ENCODE measurements at places on chromosomes 4 and X.

- DNase-seq, result no peak
Measured at GRCh38 chrX:146433771-146434170, 375.8 kb upstream of the CXorf51B start.

GRCh38 chrX:19852014-19853005 lies 35.1 kb downstream of the SH3KBP1 start:
- DNase-seq, result no peak

DNA sequence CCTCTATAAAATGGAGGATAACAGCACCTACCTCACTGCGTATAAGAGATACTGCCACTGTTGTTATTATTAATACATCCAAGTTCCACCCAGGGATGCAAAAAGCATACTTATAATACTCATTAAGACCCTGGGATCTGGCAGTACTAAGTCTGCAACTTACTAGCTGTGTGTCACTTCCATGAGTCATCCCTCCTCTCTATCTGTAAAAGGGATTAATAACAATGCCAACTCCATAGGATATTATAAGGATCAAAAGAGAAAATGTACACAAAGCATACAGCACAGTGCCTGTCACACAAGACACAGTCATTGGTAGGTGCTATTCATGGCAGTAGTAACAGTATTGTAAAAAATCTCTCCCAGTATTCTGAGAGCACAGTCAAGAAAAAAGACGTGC lies 216.7 kb downstream of the HS6ST2 start:
- no peak for DNase-seq

DNA sequence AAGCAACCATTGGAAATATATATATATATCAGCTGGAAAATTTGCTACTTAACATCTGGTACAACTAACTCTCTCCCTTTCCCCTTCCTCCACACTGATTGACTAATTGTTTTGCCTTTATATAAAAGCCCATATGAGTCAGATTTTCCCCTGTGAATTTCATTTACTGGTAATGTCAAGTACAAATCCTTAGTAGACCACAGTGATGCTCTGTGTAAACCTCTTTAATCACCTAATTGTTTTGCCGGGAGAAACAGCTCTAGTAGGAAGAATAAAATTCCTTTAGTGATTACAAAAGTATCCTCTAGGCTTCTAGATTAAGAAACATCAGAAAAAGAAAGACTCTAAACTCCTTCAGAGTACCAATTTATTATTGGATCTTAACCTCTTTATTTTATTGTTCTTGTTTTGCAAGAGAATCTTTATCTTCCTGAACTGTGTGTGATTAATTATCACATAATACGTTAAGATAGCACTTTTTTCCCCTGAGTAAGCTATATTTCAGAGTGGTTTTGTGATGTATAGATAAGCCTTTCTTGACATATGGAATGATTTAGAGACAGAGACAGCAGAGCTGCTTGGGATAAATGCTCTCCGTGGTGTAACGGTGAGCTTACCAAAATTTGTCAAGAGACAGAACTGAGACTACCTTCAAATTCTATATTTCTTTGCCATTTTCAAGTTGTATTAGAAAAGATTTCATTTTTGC lies 1606.4 kb upstream of the TENM3 start:
- DNase-seq, result no peak

DNA sequence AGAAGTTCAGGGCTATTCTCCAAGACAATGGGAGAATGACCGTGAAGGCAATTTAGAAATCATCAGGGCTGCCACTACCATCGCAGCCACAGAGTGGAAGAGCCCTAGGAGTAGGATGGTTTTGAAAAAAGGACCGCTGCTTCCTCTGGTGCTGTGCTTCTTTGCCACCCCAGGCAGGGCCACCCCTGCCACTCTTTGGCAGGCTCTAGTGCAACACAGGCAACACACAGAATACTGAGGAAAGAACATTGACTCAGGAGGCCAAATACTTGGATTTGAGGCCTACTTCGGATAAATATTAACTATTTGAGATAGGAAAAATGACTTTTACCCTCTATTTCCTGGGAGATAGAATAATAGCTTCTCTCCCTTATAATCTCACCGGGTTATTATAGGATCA lies 228.9 kb upstream of the BOD1L1 start:
- DNase-seq, result no peak

- DNase-seq, result no peak
Measured at GRCh38 chr4:47570816-47571215, 85.7 kb downstream of the ATP10D start.

DNA sequence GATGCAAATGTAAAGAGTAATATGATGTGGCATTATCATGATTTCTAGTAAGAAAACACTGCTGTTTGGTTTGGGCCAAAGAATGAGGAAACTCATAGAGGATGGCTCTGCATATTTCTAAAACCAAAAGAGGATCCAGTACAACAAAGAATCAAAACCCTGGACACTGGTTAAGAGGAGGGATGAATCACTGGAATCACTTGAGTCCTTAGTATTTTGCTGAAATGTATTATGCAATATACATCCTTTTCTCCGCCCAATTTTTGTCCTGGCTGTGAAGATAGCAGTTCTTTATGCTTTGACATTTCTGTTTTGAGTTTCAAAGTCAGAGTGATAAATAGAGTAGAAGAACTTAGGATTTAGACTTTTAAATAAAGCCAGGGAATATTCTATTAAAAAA lies 345.9 kb downstream of the PACRGL start:
- DNase-seq, result no peak

Data from iPS DF 19.7 (cell line).